ENCODE measurements at places on chromosomes 13 and 19.

DNA sequence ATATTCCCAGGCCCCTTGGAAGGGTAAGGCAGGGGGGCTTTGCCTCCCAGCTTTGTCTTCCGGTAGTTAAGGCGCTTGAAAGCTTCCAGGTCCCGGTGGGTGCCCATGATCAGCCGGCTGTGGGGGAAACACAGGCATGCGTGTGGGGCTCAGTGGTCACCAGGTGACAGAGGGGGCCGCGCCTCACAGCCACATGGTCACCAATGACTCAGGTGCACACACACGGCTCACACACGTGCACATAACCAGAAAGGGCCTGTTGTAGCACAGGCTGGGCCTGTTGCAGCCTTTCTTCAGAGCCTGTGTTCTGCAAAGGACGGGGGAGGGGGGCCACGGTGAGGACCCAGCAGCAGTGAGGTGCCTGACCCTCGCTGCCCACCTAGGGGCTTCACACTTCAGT, 5.9 kb downstream of the NANOS3 start:
- no peak for DNase-seq

DNA sequence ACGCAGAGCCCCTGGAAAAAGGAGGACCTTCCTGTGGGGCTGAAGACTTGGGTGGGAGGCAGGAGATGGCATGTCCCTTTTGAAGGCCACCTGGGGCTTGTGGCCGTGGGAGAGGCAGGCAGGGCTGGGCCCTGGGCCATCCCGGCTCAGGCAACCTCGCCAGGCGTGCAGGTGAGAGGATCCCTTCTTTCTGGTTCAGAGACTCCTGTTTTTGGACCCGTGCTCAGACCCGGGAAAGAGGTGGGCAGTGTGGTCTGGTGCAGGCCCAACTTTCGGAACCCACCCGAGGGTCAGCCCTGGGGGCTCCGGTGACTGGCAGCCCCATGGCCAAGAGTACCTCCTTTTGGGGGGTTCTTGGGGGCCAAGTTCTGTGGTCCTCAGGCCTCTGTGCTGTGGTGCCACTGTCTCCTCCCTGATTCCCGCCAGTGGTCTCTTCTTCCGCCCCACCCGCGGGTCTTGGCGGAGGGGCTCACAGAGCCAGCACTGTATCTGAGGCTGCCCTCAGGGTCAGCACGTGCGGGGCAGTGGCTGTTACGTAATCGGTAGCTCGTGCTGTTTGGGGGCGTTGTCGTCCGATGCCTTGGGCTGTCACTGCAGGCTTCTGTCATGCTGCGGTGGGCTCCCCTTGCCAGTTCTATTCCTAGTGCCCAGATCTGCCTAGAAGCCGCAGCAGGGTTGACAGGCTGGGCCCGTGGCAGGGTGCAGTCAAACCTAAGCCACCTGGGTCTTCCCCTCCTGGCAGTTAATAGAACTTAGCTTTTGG, 42.7 kb downstream of the KDM4B start:
- DNase-seq = no peak

DNA sequence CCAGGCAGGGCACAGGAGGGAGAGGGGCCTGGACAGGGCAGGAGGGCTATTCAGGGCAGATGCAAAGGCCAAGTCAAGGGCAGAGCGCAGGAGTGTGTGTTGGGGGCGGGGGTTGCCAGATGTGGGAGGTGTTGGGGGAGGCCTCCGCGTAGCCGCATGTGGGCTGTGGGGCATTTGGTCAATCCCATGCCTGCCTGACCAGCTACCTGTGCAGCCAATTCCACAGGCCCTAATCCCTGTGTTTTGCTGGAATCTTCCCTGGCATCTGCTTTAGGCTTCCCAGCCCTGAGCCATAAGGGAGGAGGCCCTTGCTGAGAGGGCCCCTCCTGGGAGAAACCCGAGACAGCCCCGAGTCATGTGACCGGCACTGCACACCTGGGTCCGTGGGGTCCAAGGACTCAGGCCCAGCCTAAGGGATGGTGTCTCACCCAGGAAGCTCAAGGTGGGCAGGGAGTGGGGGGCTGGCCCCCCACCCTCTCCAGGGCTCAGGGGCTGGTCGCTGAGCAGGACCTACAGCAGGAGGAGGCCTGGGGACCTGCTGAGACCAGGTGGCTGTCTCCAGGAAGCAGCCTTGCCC, 20.3 kb downstream of the RFX1 start:
- DNase-seq = no peak

GRCh38 chr19:674282-675151, 1.7 kb upstream of the FSTL3 start:
- no peak for DNase-seq

DNA sequence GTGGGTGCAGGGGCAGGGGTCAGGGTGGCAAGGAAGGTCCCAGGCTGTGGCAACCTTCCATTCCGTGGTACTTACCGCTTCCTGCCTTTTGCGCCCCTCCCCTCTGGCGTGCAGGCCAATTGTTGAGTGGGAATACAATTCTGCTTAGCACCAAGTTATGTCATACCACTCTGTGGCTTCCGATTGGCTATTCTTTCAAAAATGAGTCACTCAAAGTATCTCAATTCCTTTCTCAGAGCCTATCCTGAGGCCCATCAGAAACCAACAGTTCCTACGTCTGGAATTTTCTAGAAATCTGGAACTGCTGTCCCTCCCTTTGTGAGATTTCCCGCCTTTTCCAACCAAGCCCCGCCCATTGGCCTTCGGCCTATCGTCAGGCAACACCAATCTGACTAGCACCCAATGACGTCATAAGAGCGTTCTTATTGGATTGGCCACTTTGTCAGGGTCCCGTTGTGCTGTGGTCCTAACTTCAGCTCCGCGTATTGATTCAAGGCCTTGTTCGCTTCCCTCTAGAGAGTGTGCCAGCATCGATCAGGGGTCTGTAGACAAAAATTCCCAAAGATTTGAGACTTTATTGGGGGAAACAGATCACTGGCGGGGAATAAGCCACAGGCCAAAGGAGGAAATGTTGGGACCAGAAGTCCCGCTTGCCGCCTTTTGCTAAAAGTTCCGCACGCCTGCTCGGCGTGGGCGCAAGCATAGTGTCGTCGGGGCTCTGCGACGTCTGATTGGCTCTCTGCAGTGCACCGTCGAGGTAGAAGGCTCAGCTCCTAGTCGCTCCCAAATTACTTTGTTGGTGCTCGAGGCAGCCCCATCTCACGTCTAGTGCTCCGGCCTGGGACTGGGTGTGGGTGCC, 11.7 kb downstream of the NTN5 start:
- DNase-seq = no peak

- DNase-seq = no peak
These were observed 1527.1 kb upstream of the PRR20A start for GRCh38 chr13:55613429-55614187.

GRCh38 chr13:38700051-38700450, 13.2 kb downstream of the FREM2 start:
- no peak for DNase-seq

- DNase-seq = no peak
These were observed 43.1 kb downstream of the COL4A1 start for GRCh38 chr13:110263888-110264287.

GRCh38 chr19:39796000-39796498, 17.4 kb downstream of the LEUTX start:
- DNase-seq = no peak

- DNase-seq = no peak
These were observed 8.2 kb upstream of the ERFL start for GRCh38 chr19:41936416-41936850.

GRCh38 chr13:28396053-28396452, 98.9 kb downstream of the FLT1 start:
- DNase-seq = no peak

DNA sequence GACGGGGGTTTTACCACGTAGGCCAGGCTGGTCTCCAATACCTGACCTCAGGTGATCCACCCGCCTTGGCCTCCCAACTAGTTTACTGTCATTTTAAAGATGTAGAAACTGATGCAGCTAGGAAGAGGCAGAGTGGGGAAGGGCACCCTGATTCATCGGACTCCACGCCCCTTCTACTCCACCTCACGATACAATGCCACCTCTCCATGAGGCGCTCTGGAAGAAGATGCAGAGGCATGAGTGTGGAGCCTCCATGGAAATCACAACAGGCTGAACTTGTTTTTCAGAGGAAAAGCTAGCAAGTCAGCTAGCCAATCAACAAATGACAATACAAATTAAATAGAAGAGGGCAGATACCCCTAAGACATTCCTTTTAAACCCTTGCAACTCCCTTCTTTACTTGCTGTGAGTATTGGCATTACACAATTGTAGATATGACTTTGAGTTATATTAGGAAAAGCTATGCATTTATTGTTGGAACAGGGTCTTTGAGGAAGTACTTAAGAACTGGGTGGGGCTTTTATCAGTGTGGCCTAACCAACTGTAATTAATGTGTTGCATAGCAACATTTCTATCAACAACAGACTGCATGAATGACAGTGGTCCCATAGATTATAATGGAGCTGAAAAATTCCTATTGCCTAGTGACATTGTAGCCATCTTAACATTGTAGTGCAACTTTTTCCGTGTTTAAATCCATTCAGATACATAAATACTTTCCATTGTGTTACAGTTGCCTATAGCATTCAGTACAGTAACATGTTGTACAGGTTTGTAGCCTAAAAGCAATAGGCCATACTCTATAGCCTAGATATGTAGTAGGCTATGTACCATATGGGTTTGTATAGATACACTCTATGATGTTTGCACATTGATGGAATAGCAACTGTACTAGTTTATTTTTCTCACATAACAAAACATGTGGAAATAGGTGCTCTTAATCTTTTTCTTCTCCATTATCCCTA, 17.6 kb downstream of the WDFY2 start:
- no peak for DNase-seq

DNA sequence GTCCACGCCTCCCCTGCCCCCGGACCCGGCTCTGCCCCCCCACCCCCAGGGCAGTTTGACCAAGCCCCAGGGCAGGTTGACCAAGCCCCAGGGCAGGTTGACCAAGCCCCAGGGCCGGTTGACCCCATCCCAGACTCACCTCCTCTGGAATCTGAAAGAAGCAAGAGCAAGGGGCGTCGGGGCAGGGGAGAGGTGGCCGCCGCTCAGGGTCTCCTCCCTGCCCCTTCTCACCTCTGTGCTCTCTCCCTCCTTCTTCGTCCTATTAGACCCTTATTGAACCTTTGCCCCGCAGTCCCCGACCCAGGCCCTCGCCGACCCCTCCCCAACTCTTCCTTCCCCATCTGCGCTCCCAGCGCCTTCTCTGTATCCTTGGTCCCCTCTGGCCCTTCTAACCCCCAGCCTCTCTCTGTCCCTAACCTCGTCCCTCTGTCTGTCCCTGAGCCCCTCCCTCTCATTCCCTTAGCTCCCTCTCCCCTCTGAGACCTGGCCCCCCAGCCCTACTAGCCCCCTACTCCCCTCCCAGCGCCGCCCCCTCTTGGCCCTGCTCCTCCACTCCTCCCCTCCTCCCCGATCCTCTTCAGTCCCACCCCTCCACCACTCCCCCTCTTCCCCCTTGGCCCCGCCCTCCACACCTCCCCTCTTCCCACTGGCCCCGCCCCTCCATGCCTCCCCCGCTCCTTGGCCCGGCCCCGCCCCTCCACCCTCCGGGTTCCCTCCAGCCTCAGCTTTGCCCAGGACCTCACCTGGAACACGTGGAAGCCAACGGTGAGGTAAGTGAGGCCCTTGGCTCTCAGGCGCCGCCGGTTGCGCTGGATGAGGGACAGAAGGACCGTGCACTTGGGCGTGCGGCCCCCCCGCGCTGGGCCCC, 7.6 kb downstream of the CAPN12 start:
- DNase-seq = no peak

DNA sequence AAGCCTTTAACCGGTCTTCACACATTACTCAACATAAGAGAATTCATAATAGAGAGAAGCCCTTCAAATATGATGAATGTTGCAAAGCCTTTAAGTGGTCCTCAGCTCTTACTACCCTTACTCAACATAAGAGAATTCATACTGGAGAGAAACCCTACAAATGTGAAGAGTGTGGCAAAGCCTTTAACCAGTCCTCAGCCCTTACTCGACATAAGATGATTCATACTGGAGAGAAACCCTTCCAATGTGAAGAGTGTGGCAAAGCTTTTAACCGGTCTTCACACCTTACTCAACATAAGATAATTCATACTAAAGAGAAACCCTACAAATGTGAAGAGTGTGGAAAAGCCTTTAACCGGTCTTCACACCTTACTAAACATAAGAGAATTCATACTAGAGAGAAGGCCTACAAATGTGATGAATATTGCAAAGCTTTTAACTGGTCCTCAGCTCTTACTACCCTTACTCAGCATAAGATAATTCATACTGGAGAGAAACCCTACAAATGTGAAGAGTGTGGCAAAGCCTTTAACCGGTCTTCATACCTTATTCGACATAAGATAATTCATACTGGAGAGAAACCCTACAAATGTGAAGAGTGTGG, 36.4 kb downstream of the ZNF257 start:
- DNase-seq = no peak

GRCh38 chr13:46146898-46147297, 35.1 kb downstream of the LCP1 start:
- no peak for DNase-seq

DNA sequence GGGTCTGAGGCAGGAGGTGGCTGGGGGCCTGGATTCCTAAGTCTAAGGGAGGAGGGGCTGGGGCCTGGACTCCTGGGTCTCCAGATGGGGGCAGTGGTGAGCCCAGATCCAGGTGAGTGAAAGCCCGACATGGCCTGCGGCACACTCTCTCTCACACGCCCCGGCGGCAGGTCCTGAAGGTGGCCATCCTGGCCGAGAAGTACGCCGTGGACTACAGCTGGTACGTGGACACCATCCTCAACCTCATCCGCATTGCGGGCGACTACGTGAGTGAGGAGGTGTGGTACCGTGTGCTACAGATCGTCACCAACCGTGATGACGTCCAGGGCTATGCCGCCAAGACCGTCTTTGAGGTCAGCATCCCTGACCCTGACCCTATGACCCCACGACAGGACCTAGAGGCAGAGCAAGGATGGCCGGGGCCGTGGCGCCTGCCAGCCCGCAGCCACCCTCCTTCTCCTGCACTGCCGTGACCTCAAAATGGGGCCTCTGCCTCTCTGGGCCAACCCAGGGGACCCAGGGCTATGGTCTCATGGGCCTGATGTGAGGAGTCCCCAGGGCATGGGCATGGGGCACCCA, 13.2 kb downstream of the FUZ start:
- no peak for DNase-seq

DNA sequence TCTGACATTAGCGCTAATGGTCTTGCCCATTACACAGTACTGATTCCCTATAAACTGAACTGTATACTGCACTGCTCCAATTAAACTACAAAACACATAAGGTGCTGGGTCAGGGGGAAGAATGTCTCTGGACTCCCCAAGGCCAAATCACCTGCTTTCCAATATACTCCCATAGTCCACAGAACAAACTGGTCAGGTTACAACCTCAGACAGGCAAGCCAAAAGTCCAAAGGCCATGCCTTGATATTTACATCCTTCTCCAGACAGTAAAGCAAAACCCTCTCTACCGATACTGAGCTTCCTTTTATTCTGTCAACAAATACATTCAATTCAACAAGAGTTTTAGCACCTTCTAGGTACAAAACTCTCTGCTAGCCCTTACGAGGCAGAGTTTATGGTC, 8.9 kb downstream of the ZNF541 start:
- DNase-seq = no peak

GRCh38 chr13:39410964-39411363, 192.0 kb downstream of the LHFPL6 start:
- no peak for DNase-seq

GRCh38 chr13:30779016-30779415, 43.7 kb downstream of the ALOX5AP start:
- no peak for DNase-seq

Data from AG04449 (cell line).